ENCODE measurements at places on chromosomes 5 and 9.
A peak's percentile ranks its signal among the peaks of the same experiment; 100 is the strongest.

DNA sequence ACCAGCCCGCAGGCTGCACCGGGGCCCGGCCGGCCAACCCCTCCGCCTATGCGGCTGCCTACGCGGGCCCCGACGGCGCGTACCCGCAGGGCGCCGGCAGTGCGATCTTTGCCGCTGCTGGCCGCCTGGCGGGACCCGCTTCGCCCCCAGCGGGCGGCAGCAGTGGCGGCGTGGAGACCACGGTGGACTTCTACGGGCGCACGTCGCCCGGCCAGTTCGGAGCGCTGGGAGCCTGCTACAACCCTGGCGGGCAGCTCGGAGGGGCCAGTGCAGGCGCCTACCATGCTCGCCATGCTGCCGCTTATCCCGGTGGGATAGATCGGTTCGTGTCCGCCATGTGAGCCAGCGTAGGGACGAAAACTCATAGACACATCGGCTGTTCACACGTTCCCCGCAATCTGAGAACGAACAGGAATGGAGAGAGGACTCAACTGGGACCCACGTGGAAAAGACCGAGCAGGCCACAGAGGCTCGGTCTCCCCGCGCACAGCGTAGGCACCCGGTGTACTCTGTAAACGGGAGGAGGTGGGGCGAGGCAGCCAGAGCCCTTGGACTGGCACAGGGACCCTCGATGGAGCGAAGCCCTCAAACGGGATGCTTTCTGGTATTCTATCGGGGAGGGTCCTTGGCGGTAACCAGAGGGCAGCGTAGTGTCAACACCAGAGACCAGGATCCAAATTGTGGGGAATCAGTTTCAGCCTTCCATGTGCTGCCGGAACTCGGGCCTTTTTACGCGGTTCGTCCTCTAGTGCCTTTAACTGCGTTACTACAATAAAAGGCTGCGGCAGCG is 1.9 kb downstream of the FOXE1 start:
- no peak for DNase-seq

DNA sequence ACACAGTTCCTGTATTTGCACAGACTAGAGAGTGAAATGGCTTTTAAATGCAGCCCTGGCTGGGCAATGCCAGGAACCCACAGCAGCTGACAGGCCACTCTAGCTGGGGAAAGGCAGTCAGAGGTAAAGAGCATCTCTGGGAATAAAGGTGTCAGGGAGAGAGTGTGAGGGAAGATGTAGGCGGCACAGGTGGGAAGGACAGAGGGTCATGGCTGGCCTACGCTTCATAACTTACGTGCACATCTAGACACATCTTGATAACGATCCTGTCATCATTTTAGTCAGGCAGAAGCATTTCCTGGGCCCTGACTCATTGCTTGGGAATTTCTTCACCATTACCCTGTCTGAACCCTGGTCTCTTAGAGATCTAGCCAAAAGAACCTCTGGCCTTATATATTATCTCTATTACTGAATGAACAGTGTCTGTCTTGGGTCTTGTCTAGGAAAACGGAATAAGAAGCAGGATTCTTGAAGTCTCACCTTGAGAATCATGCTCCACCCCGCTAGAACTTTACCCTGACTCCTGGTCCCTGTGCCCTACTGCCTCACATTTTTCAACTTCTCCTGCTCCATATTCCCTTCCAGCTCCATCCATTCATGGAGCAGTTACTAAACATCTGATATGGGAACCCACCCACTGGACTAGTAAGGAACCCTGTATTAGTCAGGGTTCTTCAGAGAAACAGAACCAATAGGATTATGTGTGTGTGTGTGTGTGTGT is 106.4 kb upstream of the ELL2 start:
- DNase-seq, result no peak

DNA sequence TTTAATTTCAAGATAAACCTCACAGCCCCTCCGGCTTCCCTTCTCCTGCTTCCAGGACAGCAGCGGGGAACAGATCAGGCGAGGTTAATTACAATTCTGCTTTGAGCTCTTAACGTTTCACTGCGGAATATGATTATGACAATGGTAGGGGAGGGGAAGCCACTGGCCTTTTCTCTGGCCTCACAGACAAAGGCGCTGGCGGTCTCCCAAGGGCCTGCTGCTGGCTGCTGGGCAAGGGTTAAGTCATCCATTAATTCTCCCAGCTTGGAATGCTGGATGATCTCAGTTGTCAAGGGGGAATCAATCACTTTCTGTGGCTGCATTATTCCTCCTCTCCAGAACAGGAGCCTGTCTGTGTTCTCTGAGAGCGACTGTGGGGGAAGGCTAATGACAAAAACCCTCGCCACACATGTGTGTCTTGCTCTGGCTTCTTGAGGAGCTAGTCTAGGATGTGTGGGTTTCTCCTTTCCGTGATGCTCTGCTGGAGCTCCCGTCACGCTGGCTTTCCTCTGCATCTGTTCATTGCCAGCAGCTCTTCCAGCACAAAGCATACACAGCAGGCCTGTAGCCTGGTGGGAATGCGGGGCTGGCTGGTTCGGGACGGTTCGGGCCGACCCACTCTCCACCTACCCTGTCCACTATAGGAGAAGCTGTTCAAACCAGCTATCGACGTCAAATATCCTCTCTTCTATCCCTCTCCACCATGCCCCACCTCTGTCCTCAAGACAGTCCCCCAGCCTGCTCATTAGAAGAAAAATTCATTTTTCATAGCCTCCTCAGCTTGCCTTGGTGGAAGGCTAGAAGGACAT is 82.8 kb downstream of the DCP2 start:
- DNase-seq, result no peak

DNA sequence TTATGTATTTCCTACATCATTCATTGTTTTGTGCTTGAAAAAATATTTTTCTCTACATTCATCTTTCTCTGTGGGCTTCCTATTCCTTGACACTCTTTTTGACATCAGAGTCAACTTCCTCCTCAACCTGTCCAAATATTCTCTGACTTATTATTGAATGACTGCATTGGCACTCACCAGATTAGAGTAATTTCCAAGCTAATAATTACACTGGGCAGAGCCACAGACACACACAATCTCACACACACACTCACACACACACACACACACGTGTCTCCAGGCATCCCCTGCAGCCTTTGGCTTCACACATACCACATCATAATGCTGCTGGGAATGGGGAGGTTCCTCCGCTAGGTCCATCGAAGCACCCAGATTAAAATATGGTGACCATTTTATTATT is 184.5 kb downstream of the SYK start:
- no peak for DNase-seq

GRCh38 chr5:95738834-95739233 is 7.7 kb downstream of the RHOBTB3 start:
- no peak for DNase-seq

- DNase-seq, result no peak
Measured at GRCh38 chr5:31329715-31330114, 136.2 kb downstream of the CDH6 start.

DNA sequence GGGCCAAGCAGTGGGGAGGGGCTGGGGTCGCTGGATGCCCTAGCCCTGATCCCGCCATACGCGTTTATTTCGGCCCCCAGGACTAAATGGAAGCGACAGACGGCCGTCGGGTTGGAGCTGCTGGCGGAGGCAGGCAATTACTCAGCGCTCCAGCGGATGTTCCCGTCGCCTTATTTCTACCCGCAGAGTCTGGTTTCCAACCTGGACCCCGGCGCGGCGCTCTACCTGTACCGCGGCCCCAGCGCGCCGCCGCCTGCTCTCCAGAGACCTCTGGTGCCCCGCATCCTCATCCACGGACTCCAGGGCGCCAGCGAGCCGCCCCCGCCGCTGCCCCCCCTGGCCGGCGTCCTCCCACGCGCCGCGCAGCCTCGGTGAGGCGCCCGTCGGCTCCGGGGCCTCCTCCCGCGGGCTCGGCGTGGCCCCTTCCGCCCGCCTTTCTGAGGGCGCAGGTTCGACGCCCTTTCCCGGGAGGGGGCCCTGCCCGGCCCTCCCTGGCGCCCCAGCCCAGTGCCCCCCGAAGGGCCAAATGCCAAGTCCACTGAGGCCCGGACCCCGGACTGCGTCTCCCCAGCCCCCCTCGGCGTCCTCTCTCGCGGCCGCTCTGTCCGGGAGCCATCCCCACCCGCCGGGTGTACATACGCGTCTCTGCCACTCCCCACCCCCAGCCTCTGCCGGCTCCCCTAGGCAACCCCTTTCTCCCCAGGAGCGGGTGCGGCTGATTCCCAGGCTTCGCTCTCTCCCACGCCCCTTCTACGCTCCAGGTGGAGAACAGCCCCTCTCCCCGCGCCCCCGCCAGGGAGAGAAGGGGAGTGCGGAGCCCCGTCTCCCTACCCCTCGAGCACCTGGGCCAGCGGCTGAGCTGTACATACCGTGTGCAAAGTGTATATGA is 7.0 kb downstream of the BARHL1 start:
- no peak for DNase-seq

GRCh38 chr5:171579976-171580411 is 160.5 kb downstream of the FGF18 start:
- DNase-seq, result no peak

GRCh38 chr9:130137081-130137640 is 35.0 kb upstream of the NCS1 start:
- no peak for DNase-seq

GRCh38 chr9:135707252-135708138 is 5.5 kb downstream of the KCNT1 start:
- DNase-seq, result no peak

DNA sequence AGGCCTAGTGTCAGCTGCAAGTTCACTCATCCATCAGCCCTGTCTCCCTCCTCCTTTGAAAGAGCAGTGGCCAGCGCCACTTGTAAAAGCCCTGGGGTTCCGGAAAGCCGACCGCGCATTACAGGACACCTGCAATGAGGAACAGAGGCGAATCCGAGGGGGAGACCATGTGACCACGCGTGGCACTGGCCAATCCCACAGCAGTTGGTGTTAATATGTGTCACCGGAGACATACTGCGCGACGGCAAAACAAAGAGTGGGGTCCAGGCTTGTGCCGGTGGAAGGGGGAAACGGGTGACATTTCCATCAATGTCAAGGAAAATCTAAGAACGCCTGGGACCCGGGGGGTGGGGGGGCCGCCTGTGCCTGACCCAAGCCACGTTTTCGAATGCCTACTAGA is 480.8 kb downstream of the SPATA31A7 start:
- DNase-seq, result no peak

DNA sequence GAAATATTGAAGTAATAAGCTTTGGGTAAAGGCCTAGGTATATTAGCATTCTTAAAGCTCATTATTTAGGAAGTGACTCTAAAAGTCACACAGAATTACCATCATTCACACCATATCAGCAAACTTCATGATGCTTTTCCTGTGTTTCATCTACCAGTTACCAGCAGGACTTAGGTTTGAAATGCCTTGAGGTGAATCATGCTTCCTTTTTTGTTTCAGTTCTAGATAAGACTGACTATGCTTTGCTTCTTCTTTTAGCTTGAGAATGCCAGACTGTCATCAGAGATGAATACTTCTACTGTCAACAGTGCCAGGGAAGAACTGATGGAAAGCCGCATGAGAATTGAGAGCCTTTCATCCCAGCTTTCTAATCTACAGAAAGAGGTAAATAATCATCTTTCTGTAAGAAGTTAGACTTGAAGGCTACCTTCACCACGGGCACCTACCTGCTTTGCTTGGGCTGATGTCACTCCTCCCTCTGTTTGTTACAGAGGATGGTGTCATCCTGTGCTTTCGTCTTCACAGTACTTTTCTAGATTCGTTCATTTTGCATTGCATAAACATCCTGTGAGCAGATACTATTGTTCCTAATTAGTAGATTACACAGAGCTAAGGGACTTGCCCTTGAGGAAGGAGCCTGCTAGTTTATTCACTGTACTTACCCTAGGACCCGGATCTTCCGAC is 34.7 kb downstream of the LMNB1 start:
- DNase-seq, result peak; percentile 36

DNA sequence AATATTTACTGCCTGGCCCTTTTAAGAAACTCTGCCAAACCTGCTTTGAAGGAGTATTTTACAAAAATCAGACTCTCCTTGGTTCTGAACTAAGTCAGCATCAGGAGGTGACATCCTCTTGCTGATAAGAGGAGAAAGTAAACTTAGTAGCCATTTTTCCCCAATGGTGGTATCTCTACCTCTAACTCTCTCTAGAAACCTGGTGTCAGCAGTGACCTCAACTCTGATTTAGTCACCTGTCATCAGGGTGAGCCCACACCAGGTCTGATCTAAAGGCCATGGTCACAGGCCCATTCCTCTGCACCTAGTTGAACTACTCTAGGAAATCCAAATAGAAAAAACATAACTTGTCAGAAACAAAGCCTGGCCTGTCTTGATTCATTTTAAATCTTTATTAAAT is 4.2 kb downstream of the CARNMT1 start:
- no peak for DNase-seq

DNA sequence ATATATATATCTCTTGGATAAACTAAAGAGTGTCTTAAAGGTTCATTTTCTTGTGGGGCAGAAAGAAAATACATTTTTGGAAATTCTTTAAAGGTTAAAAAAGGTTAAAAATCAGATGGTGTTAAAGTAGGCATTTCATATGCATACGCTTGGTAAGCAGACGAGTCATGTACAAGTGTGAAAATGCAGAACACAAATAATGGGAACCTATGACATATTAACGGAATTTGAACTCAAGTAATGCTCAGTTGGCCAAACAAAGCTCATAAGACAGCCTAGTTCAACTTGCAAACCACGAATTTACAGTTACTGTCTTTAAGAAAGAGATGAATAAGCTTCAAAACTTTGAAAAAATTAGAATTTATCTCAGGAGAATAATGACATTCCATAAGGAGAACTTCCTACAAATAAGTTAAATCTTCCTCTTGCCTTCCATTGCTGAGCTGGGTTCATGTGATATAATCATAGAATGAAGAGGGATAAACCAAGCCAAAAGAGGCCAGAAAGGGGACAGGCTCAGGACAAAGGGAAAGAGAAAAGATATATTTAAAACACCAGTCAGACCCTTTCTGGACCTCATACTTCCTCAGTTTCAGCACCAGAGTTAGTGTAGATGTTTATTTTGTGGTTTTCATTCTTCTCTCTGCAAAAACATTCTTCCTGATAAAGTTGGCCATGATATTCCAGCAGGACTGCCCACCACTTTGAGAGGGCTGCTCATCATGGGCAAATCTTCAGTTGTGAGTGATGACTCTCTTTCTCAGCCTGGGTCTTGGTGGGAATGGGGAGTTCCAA is 256.7 kb upstream of the CD180 start:
- DNase-seq, result no peak

DNA sequence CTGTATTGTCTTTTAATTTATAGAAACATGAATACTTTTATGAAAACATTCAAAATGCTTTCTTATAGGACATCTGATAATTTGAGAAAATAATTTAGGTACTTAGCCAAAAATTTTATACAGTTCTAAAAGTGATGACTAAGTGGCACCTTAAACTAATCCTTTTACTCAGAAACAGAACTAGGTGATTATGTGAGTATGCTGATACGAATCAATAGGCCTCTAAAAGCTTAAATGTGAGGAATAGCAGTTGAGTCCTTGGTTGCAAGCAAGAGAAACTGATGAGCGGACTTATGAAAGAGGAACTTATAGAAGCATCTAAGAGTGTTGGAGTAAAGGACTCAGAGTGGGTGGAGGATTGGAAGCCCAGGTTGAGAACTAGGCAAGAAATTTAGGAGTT is 26.4 kb downstream of the ANXA1 start:
- DNase-seq, result no peak

- no peak for DNase-seq
Measured at GRCh38 chr5:14782591-14782990, 89.0 kb downstream of the ANKH start.

All from activated naive CD4-positive, alpha-beta T cell treated with anti-CD3 and anti-CD28 coated beads, Interleukin-2, amount 50 U/mL, for 72 hours (primary cell).